Renal pelvis (tissue), 12 donors: ENCODE measurements at places on chromosomes 7 and 10. TPM values are rescaled to one million over a fixed set of nuclear protein-coding genes. Genes with fewer than 3 reads are reported as not detected.
A peak's percentile ranks its signal among the peaks of the same experiment; 100 is the strongest.

DNA sequence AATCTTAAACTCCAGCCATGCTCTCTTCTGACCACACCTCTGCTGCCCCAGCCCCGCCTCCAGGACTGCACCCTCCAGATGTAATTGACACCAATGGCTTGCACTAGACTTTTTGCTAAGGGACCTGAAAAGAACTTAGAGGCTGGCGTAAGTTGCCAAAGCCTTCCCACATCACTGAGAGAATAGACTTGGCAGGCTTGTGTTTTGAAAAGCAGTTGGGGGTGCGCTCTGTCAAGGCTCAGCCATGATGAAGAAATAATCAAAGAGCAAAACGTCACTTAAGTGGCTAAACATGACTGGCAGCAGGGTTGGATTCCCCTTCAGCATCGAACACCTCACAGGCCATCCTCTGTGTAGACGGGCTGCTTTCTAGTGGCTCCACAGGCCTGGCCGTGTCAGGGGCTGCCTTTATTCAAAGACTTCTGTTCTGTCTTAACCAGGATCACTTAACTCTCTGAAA is 195.2 kb upstream of the C7orf33 start:
- no peak for DNase-seq

The MMD2 gene
- polyA plus RNA-seq: not detected

The SLC25A40 gene
- 42.3 TPM for polyA plus RNA-seq

GRCh38 chr10:126570621-126571602 is 99.6 kb downstream of the C10orf90 start:
- no peak for DNase-seq

GRCh38 chr10:101974091-101974971 is 81.6 kb downstream of the ARMH3 start:
- no peak for DNase-seq

GRCh38 chr10:83254698-83255097 is 884.6 kb upstream of the GHITM start:
- DNase-seq: no peak

- DNase-seq: no peak
Measured at GRCh38 chr7:44966731-44967538, 11.9 kb downstream of the MYO1G start.

DNA sequence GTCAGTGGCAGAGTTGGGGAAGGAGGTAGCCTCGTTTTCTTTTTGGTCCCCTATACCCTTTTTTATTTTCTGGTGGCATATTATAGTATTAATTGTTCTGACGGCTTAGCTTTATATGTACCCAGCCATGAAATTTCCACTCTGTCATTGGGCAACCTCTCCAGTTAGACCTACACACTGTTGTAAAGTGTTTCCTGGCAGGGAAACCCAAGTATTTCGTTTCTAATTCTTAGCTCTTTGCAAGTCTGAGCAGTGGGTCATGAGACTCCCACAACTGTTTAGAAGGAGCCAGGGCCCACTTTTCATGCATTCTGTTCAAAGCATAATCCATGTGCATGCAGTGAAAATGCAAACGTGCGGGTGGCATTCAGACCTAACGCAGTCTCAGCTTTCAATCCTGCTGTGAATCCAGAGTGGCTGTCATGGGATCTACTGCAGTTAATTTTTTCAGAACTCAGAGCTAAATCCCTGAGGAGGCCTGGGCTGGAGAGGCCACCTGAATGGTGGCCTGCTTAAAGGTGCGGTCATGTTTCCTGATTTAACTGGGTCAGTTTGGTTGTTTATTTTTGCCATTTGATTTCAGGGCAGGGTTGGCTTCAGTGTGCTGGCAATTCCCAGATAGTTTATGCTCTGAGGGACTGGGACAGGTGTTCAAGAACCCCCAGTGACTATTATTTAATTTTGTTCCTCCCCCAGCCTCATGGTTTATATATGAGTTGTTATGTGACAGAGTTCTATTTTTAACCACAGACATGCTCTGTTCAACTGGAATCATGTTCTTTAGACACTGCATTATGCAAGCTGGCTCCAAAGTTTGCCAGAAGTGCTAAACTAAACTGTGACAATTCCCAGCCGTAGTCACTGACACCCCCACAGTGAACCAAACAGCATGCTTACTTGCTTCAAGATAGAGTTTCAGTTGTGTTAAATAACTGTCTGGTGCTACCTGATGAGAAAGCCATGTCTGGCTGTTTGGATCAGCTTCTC is 27.4 kb upstream of the SYPL1 start:
- peak; percentile 65 for DNase-seq

DNA sequence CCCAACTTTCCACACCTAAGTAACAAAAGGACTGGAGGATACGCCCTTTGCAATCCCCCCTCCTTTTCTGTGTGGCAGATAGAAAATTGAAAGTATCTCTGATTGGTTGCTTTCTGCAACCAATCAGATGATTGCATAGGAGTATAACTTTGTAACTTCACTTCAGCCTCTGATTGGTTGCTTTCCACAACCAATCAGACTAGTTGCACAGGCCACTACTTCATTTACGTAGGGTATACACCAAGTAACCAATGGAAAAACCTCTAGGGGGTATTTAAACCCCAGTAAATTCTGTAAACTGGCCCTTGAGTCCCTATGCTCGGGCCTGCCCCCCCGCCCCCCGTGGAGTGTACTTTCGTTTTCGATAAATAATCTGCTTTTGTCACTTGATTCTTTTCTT is 1080.4 kb downstream of the CNTNAP2 start:
- DNase-seq: no peak

GRCh38 chr10:65898055-65898454 is 1027.8 kb upstream of the LRRTM3 start:
- no peak for DNase-seq

The ST7 gene
- 26.3 TPM for polyA plus RNA-seq

DNA sequence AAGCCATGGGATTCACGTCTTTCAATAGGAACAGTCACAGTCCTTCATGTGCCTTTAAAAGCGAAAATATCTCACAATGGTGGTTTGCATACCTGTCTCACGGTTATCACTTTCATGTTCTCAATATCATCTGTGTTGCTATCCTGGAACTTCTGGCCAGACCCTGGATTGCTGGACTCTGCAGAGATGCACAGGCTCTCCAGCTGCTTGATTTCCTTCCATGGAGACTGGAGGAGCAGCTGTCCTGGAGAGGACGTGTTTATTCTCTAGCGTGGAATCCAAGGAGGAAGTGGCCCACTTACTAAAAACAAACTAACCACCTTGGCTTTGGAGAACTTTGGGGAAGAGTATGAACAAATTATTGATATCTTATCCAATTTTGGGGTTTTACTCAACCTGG is 16.5 kb downstream of the BTBD16 start:
- DNase-seq: no peak

DNA sequence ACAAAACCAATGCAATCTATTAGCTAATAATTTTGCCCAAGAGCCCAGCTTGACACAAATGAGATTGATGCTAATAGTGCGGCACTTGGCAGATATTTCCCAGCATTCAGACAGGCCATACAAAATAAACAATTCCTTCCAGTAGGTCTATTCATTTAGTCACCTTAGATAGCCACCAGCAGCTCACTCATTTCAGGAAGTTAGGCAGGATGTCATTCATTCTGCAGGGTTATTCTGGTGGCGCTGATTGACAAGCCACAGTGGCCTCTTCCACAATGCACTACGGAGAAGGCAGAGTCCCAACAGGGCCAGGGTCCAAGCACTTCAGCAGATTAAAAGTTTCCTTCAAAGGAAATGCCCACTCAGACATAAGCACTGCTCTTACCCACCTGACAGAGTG is 55.8 kb downstream of the PIK3AP1 start:
- DNase-seq: no peak

GRCh38 chr7:108012499-108013430 is 9.8 kb upstream of the LAMB1 start:
- DNase-seq: no peak

The OR2A12 gene
- polyA plus RNA-seq: not detected

DNA sequence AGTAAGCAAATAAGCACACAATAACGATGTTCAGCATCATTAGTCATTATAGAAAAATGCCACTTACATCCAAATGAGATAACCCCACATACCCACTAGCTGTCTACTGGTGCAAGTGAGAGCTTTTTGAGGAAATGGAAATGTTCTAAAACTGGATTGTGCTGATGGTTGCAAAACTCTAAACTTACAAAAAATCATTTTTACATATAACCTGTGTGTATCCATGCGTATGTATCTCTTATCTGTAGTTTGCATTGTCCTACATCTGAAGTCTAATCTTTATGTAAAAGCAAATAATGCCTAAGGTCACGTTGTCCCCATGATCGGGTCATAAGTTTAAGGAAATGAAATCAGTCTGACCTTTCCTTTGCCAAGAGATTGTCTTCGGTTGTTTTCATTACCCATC is 81.6 kb upstream of the DNAJB6 start:
- DNase-seq: no peak

DNA sequence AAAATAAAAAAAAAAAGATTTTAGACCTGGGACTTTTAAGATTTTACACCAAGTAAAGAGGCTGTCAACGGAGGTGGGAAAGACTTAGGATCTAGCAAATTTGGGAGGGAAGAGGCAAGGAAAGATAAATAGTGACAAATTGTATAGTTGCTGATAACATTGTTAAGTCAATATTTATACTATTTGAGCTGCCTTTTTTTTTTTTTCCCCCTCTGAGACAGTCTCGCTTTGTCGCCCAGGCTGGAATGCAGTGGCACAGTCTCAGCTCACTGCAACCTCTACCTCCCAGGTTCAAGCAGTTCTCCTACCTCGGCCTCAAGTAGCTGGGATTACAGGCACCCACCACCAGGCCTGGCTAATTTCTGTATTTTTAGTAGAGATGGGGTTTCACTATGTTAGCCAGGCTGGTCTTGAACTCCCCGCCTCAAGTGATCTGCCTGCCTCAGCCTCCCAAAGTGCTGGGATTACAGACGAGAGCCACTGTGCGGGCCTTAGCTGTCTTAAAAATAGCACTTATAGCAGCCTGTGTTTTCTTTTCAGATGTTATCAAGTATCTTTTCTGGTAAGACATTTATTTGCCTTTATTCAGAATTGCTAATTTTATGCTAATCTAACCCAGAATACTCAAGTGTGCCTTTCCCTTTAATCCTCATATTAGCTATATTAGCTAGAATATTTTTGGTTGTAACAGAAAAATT is 94.5 kb downstream of the MMRN2 start:
- DNase-seq: no peak

DNA sequence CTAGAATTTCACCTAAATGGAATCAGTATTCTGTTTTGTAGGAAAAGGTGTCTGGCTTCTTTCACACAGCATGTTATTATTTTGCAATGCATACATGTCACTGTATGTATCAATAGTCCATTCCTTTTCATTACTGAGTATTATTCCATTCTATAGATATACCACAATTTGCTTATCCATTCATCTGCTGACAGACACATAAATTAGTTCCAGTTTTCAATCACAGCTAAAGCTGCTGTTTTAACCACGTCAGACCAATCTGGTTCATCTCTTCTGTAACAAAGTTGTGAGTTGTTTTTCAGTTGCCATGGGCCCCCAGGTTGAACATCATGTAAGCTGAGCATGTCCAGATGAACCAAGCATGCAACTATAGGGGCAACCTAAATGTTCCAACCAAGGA is 282.1 kb upstream of the MKLN1 start:
- no peak for DNase-seq

DNA sequence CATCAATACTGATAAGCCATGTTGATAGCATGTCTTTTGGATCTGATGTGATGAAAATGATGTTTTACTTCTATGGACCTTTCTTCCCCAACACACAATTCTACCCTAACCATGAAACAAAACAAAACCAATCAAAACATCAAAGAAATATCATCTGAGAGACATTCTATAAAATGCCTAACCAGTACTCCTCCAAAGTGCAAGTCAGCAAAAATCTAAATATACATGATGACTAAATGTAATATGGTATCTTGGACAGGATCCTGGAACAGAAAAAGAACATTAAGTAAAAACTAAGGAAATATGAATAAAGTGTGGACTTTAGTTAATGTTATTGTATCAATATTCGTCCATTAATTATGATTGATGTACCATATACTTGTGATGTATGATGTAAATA is 625.1 kb downstream of the MAGI2 start:
- DNase-seq: no peak

DNA sequence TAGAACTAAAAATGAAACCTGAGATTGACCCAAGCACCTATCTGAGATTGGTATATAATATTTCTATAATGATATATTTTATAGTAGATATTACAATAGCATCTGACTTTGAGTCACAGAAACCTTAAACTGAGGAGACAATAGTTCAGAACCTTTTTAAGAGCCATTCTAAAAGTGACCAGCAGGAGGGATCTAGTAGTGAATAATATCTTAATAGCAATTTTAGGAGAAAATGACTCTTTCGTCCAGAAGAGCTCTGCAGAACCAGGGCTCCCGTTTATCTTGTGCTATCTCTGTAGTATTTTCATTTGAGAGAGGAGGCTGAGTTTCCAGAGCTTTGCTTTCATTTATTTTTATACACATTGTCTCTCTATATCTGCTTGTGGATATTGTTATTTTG is 68.1 kb downstream of the PODXL start:
- DNase-seq: no peak

DNA sequence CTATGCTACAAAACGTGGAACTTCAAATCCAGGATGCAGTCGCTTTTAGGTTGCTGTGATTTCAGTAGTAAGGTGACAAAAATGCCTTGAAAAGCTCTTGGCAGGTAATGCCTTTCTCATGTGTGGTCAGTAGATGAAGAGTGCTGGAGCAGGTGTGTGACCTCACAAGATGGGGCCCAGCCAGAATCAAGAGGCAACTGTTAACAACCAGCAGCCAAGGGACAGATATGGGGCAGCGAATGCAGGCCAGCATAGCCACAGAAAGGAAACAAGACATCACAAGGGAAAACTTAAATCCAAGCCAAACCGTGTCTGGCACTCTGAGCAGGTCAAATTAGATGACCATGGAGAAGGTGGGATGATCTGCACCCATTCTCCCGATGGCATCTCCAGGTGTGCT is 12.3 kb downstream of the HUS1 start:
- DNase-seq: no peak

DNA sequence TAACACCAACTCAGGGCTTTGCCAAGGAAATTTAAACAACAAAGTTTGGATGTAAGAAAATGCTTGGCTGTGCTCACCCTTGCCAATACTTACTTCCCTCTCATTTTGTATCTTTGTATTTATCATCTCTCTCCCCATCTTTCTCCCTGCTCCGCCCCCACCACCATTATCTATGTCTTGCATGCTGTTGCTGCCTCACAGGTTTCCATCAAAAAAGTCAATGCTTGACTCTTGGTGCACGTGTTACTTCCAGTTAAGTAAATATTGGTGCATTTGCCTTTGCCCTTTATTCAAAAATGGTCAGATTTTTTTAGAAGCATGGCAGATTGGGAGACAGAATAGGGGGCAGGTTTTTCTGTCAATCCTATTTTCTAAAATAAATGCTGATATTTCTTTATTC is 626.0 kb downstream of the ACTR3B start:
- no peak for DNase-seq

- DNase-seq: no peak
Measured at GRCh38 chr10:71205468-71205867, 6.9 kb upstream of the UNC5B start.
